ENCODE measurements at places on chromosomes 2 and 18.

DNA sequence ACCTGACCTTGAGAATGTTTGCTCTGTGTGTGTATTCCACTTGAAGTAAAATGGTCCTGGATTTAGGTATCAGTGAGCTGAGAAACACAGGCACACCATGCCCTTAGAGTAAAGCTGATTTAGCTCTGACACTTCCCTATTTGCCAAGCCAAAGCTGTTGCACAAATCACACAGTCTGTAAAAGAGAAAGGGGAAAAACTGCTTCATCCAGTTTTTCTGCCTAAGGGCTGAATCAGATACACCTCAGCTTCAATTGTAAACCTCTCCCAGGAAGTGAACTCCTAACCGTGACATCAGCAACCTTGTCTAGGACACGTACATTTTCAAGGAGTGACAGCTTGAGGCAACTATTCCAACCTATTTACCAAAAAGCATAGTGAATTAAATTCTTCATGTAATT lies 150.4 kb downstream of the NR4A2 start:
- DNase-seq: no peak

DNA sequence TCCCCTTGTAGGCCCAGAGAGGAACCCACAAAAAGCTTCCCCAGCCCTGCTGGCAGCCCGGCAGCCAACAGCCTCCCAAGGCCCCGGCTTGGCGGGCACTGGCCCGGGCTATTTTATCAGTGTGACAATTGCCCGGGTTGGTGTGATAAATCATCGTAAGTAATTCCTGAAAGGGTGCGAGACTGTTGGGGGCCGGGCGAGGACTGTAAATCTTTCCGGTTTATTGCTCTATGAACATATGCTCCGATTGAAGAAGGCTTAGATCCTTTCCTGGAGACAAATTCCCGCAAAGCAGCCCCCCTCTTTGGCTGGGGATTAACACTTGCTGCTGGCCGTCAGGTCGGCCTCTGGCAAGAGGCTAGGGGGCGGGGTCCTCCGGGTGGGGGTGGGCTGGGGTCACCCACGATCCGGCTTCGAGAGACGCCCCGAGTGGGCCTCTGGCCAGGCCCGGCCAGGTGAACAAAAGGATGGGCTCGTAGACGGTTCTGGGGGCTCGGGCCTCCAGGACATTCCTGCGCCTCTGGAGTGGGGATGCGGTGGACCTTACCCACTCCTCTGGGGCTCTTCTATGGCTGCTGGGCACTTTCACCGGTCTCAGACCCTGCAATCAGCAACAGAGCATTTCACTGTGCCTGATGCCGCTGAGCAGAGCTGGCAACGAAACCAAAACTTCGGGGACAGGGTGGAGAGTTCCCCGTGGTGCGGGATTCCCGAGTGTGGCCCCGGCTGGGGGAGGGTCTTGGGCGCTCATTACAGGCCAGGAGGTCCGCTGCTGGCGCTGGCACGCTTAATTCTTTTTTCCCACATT lies 2.0 kb downstream of the HOXD3 start:
- peak; percentile 86 for DNase-seq

DNA sequence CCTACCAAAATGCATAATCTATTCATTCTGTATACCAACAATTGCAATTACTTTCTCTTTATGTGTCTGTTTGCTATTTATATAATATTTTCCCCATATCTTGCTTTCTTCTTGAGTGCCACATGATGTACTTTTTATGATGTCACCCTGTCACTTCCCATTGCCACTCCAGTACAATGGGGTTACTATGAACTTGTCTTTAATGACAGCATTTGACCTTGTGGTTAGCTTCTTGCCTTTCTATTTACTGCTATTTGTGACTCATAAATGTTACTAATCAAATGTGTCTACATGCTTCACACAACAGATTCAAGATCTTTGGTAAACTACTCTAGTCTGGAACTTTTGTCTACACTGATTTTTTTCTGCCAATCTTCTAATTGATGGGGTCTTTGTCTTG lies 486.3 kb downstream of the NR4A2 start:
- DNase-seq: no peak

- DNase-seq: peak; percentile 86
Measured at GRCh38 chr2:6368281-6368680, 497.4 kb downstream of the CMPK2 start.

DNA sequence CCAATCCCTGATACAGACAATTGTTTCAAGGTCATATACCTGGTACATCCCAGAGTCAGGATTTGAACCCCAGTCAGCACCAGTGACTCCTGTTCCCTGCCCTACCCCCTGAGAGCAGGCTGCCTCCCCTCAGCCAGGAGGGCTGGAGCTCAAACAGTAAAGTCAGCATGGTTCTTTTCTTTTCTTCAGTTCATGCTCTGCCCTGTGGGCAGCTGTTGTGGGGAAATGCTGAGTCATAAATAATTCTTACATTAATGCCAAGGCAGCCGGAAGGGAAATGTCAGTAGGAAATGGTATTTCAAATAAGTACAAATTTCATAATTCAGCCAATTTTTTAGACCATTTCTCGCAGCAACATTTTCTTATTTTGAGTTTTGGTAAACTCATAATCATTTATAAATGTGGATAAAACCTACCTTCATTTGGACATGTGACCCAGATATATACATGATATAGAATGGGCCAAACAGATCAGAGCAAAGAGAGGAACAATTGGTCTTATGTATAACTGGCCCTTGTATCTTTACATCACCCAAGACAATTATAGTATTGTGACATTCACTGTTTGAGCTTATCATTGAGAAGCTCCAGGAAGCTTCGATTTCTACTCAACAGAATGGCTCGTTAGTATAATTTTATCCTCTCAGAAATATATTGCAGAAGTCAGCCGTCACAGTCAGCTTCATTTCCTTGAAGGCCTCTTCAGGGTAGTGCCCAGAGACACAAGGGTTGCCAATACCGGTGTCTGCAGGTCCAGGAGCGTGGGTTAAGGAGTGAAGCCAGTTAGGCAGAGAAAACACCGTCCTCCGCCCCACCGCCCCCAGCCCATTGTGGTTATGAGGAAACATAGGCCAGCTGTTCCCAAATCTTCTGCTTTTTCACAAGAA lies 28.0 kb upstream of the SCYGR1 start:
- peak; percentile 43 for DNase-seq

DNA sequence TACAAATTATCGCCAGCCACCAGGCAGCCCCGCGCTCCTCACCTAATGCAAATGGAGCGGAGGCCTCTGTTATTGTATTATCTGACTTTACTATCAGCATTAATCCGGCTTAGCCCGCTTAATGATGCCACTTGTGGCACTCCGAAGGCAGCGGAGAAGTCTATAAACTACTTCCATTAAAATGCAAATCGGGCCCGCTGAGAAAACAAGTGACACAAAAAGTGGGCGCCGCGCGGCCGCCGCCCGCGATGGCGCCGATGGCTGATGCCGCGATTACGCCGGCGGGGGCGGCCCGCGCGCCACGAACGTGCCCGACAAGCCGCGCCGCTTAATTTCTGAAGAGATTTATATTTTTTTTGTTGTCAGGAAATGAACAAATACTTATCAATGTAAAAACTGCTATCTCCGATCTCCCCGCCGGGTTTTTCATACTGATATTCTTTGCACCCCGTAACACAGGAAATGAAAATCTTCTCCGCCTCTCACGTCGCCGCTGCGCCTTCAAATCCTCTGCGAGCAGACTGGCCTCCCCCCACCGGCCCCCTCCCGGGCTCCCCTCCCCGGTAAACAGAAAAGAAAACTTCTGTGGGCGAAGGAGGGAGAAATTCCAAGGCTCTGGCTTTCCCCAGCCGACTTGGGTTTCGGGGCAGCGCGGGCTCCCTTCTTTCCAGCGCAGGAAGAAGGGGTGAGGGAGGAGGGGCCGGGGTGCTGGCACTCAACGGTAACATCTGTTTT lies 221.8 kb downstream of the INSIG2 start:
- DNase-seq: peak; percentile 68

- no peak for DNase-seq
Measured at GRCh38 chr2:68371581-68371980, 6.5 kb downstream of the PLEK start.

DNA sequence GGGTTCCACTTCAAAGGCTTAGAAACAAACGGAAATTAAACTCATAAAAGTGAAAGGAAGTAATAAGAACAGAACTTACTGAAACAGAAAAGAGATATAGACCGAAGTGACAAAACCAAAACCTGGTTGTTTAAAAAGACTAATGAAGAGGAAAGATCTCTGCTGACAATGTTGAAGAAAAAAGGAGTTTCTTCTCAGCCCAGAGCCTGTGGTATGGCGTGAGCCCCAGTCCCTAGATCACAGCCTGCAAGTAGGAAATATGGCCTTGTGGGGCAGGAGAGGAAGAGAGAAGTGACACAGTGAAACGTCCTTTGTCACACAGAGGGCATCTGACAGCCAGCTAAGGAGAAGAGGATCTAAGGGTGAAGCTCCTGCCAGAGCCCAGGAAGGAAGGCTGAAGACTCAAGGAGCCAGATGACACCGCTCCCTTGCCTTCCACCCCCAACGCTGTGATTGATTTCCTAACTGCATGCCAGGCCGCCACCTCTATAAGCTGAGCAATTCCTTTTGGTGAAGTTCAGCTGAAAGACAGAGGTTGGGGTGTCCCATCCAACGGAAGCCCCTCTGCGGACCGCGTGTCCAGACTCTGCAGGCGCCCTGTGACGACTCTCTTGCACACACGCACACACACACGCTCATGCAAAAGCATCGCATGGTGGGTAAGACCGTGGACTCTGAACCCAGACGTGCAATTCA lies 141.1 kb downstream of the HDAC4 start:
- peak; percentile 36 for DNase-seq

All from fibroblast of skin of abdomen (primary cell).